ENCODE measurements at places on chromosomes 2 and 18.

DNA sequence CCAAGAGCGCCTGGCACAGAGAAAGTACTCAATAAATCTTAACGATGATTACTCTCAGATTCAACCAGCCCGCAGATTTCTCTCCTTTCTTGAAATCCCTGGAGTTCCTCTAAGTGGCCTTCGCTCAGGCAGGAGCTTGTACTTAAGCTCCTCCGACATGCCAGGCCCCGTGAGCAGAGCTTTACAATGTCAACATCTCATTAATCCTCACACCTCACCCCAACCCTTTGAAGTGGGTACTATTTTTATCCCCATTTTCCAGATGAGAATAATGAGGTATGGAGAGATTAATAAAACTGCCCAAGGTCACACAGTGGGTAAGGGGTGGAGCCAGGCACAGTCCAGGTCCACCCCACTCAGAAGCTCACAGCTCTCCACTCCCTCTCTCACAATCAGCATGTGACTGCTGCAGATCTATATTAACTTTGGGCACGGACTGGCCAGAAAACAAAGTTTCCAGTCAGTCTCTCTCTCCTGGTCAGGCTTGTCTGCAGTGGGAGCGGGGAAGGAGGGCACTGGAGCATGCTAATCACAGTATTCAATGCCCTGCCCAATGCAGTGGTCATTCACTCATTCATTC lies 18.0 kb downstream of the DNMT3A start:
- DNase-seq = no peak

GRCh38 chr2:168816369-168816768 lies 13.9 kb downstream of the NOSTRIN start:
- no peak for DNase-seq

DNA sequence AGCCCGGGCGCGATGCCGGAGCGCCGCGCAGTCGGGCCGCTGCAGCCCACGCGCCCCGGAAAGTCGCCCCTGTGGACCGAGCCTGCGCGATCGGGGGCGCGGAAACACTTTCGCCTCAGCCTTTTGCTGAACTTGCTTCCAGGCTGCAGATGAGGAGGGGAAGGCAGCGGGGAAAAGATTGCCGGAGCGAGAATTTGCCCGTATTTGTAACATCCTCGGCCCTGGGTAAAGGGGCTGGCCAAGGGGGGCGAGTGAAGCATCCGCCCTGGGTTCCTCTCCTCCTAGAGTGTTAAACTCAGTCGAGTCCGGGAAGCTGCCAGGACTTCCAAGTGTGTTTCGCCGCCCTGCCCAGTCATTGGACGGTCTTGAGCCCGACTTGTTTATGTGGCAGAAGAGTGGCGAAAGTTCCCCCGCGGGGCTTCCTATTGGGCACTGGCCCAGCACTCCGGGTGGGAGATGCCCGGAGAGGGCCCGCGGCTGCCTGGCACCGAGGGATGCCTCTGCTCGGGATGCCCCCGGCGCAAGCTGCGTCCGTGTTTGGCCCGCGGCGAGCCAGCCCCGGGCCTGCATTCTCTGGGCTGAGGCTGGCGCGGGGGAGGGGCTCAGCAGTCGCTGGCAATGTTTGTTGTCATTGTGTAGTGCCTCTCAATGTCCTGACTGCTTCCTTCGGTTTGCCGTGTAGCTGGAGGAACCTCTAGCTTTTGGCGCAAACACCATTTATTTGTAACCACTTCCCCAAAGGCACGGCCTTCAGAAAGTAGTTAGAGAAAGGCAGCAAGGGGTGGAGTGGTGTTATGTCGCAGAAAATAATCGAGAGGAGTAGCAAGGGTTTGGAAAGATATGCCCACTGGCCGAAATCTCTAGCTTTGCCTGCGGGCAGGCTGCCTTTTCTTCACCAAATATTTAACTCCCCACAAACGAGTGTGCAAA lies 1.1 kb downstream of the CYBRD1 start:
- no peak for DNase-seq

DNA sequence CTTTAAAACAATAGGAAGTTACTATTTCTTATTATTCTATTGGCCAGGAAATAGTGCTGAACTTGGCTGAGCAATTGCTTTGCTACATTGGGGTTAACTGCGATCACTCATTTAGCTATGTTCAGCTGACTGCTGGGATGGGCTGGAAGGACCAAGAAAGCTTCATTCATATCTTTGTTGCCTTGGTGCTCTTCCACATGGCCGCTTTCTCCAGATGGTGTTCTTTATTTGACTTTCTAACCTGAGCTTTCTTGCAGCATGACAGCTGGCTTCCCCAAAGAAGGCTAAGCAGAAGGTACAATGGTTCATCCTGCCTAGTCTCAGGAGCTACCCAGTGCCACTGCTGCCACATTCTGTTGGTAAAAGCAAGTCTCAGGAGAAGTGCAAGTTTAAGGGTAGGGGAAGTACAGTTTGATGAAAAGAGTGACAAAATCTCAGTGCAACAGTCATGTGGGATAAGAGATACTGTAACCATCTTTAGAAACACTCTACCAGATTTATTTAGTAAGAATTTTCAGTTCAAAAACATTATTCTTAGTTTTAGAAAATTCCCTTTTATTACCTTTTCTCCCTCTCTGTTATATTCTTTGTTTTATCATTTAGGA lies 180.6 kb upstream of the RBMS1 start:
- no peak for DNase-seq

GRCh38 chr2:131349021-131349420 lies 14.9 kb downstream of the RAB6D start:
- no peak for DNase-seq

DNA sequence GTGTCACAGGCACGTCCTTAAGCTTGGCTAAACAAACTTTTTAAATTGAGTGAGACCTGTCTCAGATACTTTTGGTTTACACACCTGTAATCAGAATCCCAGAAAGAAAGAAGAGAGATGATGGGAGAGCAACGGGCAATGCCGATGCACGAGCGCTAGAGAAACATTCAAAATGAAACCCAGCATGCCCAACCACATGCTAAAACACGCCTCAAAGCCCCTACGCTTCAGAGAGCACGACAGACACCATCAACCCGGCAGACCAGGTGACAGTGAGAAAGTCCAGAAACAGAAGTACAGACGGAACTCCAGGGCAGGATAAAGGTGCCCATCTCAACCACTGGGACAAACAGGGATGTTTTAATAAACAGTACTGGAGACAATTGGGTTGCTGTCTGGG lies 85.5 kb downstream of the HDAC4 start:
- DNase-seq = no peak

- DNase-seq = no peak
These were observed 128.5 kb upstream of the LRP1B start for GRCh38 chr2:142259356-142259755.

DNA sequence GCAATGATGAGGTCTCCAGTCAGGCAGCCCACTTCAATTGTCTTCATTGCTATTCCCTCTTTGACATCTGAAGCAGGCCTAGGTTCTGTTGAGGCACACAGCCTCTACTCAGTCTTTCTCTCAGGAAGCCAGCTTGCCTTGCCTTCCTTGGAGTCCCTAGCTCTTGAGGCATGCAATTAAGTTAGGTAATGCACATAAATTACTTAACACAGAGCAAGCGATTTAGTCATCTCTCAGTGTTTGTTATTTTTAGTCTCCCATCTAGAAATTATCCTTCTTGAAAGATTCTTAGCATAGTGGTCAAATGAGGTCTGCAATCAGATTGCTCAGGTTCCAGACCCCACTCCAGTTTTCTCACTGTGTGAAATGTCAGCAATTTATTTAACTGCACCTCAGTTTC lies 32.0 kb downstream of the SULT1C4 start:
- DNase-seq = no peak

GRCh38 chr18:906416-907114 lies 1.9 kb downstream of the ADCYAP1 start:
- peak; percentile 87 for DNase-seq

DNA sequence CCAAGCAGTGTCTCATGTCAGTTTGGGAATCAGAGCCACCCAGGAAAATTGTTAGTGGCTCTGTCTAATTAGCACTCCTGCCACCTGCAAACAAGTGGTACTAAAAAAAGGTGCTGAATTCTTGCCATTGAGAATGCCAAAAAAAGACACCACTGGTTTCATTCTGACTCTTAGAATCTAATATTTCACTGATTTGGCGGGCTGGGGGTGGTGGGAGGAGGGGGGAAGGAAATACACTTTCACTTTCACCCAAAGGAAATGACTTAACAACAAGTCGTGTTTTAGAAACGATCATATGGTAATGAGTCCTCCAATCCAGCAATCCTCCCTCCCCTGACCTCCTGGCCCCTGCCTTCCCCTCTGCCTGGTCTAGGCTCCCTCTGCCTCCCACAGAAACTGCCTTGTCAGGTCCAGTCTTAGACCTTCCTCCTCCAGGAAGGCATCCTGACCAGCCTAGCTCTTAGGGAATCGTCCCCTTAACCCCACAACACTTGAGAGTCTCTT lies 4.4 kb upstream of the KLHL29 start:
- DNase-seq = no peak

DNA sequence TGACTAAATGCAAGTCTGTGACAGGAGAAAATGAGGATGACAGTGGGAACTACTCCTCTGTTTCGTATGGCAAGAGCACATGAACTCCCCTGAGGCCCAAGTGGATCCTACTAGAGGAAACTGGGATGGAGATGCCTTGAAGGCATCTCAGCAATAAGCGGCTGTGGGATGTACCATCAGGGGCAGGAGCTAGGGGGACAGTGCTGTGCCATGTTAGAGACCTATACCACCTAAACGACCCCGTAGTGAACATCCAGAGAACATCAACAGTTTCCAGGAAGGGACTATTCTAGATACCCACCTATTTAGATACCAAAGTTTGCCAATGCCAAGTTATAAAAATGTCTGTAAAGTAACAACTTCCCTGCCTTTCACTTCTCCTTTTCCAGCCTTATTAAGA lies 860.8 kb upstream of the ACVR2A start:
- no peak for DNase-seq

DNA sequence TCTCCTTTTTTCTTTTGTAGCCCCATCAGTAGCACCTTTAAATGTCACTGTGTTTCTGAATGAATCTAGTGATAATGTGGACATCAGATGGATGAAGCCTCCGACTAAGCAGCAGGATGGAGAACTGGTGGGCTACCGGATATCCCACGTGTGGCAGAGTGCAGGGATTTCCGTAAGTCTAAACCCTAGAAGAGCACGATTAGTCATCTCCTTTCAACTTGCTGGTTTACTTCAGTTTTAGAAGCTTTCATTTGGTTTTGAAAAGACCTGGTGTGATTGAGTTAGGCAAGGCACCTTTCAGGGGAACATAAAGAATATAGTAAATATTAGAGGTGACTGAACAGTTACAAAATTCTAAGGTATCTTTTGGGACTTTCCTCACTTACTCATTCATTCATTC lies 72.2 kb upstream of the TMEM87B start:
- no peak for DNase-seq

GRCh38 chr18:48575301-48575657 lies 36.4 kb downstream of the CTIF start:
- no peak for DNase-seq

- no peak for DNase-seq
These were observed 33.2 kb downstream of the ADCY3 start for GRCh38 chr2:24886691-24887304.

DNA sequence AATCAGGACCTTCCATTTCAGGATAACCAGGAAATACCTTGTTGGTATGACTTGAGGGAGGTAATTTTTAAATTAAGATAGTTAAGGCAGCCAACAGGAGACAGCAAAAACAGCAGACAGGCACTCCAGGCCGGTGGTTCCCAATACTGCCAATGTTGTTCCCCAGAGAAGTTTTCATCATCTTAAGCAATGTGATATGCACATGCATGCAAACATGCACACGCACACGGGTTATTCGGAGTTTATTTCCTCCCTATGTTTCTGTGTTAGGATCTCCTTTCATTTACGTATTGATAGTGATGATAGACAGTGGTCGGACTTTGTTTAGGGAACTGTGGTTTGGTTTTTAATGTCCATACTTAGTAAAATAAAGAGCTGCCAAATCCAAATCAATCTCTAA lies 55.3 kb downstream of the STEAP3 start:
- DNase-seq = no peak

DNA sequence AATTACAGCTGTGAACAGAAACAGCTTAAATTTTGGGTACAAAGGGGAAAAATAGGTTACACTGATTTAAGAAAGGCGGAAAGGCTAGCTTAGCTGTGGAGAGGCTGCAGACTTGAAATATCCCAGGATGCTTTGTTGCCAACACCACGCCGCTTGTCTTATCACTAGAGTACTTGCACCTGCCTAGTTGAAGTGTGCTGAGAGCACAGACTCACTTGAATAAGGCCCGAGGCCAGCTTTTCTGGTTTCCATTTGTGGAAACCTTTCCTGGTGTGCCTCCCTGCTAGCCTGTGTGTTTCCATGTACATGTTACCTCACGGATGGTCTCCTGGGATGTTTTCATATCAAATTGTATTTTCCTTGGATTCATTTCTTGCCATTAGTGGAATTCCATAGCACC lies 3.2 kb downstream of the CABLES1 start:
- DNase-seq = peak; percentile 56

GRCh38 chr18:75141166-75141565 lies 67.8 kb downstream of the PTGR3 start:
- no peak for DNase-seq

- DNase-seq = no peak
These were observed 197.9 kb downstream of the CALCRL start for GRCh38 chr2:187250137-187250536.
